ENCODE measurements at places on chromosomes 6 and 20.

- H3K27me3 ChIP-seq, result no peaks in the 10 kb centered on the region
- no peaks in the 10 kb centered on the region for H3K36me3 ChIP-seq
- no peaks in the 10 kb centered on the region for H3K4me1 ChIP-seq
- no peak overlapping the region for H3K27ac ChIP-seq
These were observed 32.0 kb downstream of the KIF16B start for GRCh38 chr20:16541226-16541625.

DNA sequence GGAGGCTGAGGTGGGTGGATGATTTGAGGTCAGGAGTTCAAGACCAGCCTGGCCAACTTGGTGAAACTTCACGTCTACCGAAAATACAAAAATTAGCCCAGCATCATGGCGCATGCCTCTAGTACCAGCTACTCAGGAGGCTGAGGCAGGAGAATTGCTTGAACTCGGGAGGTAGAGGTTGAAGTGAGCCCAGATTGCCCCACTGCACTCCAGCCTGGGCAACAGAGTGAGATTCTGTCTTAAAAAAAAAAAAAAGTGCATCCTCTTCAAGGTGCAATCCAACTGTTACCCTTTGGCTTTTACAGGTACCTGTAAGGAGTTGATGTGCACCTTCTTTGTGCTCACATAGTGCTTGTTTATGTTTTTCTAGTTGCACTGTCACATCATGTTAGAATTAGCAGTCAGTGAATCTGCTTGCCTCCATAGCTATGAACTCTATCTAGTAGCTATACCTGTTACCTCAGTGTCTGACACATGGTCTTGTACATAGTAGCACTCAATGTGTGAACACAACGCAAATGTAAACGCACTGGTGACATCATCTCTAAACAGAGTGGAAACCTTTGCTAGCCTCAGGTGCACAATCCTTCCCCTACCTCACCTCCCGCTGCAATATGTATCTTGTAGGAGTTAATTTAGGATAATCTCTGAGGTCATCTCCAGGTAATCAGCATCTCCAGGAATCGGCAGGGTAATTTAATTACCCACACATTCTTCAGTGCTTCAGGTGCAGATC is 9.7 kb downstream of the MSH5 start:
- H3K27ac ChIP-seq, result no peak overlapping the region
- no peaks in the 10 kb centered on the region for H3K4me1 ChIP-seq
- no peaks in the 10 kb centered on the region for H3K27me3 ChIP-seq
- no peaks in the 10 kb centered on the region for H3K36me3 ChIP-seq

GRCh38 chr6:111260570-111261298 is 173.4 kb downstream of the SLC16A10 start:
- DNase-seq, result no peak
- H3K27me3 ChIP-seq, result no peaks in the 10 kb centered on the region
- H3K36me3 ChIP-seq, result peaks cover 5% of the 10 kb centered on the region
- no peak overlapping the region for H3K27ac ChIP-seq

DNA sequence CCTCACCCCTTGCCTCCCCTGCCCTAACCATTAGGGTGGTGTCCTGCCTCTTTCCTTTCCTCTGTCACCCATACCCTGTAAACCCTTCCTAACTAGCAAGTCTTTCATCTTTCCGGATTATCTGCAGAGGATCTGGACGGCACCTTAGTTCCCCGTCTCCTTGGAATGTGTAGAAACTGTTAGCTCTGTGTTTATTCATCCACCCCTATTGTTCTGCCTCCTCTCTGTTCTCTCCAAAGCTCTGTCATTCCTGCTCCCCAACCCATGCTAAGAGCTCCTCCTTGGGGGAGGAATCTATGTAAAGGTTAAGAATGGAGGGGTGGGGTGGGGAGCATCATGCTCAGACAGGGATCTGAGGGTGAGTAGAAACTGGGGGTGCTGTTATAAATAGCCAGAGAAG is 39.4 kb upstream of the KCNK5 start:
- no peak overlapping the region for H3K4me3 ChIP-seq
- H3K27ac ChIP-seq, result no peak overlapping the region
- H3K4me1 ChIP-seq, result no peaks in the 10 kb centered on the region
- no peak for DNase-seq
- H3K27me3 ChIP-seq, result no peaks in the 10 kb centered on the region

DNA sequence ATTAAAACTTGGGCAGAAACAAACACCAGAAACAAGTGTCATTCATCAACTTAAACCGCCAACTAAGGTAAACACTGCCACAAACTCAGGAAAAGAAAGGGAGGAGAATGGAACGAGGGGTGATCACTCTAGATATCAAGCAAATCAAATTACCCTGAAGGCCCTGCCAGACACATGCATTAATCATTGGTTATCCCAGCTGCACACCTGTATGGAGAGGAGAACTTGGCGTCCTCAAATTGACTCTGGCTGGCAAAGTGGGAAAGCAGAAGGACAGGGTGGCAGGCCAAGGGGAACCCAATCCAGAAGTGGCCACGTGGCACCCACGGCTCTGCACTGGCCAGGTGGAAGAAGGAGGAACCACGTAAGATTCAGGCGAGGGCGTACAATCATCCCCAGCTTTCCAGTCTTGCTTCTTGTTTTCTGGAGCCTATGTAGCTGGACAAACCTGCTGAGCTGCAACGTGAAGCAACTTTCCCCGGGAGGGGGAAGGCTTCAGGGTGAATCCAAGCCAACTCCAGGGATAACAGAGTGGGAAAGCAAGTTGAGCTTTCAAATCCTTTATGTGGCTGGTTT is 156.2 kb upstream of the JARID2 start:
- no peak overlapping the region for H3K27ac ChIP-seq
- no peaks in the 10 kb centered on the region for H3K36me3 ChIP-seq
- H3K27me3 ChIP-seq, result no peaks in the 10 kb centered on the region
- no peaks in the 10 kb centered on the region for H3K4me1 ChIP-seq
- DNase-seq, result no peak
- H3K4me3 ChIP-seq, result no peak overlapping the region

DNA sequence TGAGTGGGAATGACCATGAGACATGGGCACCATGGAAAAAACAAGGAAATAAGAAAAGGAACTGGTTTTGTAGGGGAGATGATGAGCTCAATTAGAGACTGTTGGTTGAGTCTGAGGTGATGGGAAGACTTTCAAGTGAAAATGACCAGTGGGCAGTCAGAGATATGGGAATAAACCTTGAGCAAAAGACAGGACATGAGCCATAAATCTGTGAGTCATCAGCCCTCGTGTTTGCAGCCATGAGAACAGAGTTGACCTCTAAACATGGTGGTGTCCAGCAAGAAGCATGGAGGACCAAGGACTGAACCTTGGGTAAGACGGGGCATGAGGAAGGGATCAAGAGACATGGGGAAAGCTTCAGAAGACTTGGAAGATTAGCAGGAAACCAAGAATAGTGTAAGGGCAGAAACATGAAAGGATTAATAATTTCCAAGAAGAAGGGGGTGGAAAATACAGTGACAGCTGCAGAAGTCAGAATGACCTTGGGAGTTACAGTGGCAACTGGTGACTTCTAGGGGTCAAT is 280.6 kb upstream of the PRDM1 start:
- H3K36me3 ChIP-seq, result no peaks in the 10 kb centered on the region
- no peaks in the 10 kb centered on the region for H3K4me1 ChIP-seq
- no peak overlapping the region for H3K27ac ChIP-seq
- no peak for DNase-seq

- H3K36me3 ChIP-seq, result no peaks in the 10 kb centered on the region
- H3K27me3 ChIP-seq, result no peaks in the 10 kb centered on the region
- H3K4me3 ChIP-seq, result no peak overlapping the region
- no peak for DNase-seq
- H3K27ac ChIP-seq, result no peak overlapping the region
These were observed 13.9 kb downstream of the DEF6 start for GRCh38 chr6:35311390-35312075.

- H3K27ac ChIP-seq, result no peak overlapping the region
- no peaks in the 10 kb centered on the region for H3K36me3 ChIP-seq
- no peaks in the 10 kb centered on the region for H3K27me3 ChIP-seq
These were observed 70.3 kb downstream of the SCML4 start for GRCh38 chr6:107753778-107754177.

DNA sequence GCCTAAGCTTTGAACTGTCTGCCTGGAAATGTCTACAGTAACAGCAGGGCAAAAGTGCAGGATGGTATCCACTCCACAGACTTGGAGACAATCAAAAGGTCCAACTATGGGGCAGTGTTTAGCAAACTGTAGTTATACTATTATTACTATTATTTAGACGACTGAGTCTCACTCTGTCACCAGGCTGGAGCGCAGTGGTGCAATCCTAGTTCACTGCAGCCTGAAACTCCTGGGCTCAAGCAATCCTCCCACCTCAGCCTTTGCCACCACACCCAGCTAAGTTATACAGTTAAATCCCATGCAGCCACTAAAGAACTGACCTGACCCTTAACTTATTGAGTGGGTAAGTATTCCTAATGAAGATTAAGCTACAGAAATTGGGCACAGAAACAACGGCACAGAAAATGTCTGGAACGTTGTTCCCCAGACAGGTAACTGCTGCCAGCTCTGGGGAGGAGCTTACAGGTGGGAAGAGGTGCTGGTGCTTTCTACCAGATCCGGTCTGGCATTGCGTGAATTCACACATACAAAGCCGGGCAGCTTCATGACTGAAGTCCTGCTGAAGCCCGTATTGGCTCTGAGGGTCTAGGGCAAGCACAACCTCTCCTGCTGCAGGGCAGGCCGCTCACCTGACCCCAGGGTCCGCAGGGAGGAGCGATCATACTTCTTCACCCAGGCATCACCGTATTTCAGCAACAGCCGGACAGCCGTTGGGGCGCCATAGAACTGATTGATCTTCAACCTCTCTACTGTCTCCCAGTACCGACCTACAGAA is 27.0 kb upstream of the APMAP start:
- no peaks in the 10 kb centered on the region for H3K4me1 ChIP-seq
- no peak overlapping the region for H3K4me3 ChIP-seq
- DNase-seq, result no peak
- H3K36me3 ChIP-seq, result peaks cover 36% of the 10 kb centered on the region
